AG20443 (cell line): ENCODE measurements at places on chromosomes 16 and 17.

- peak; percentile 20 for DNase-seq
These were observed 8.1 kb downstream of the MYOCD start for GRCh38 chr17:12673788-12674187.

DNA sequence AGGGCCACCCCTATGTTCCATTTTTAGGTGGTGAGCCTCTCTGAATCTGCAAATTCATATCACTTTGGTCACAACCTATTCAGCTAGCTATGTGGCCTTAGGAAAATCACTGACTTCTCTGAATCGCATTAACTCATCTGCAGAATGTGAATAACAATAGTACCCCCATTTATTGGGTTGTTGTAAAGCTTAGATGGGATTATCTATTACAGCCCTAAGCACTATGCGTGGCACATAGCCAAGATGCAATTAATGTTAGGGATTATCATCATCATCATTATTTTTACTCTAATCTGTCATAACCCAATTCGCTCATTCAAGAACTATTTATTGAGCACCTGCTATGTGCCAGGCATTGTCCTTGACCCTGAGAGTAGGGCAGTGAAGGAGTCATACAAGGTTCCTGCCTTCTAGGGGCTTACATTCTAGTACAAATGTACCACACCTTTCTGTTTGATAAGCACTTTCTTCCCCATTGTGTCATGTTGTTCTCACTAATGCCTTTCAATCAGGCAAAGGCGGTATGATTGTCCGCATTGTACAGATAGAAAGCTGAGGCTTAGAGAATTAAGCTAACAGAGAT lies 38.5 kb downstream of the CHD9 start:
- no peak for DNase-seq

DNA sequence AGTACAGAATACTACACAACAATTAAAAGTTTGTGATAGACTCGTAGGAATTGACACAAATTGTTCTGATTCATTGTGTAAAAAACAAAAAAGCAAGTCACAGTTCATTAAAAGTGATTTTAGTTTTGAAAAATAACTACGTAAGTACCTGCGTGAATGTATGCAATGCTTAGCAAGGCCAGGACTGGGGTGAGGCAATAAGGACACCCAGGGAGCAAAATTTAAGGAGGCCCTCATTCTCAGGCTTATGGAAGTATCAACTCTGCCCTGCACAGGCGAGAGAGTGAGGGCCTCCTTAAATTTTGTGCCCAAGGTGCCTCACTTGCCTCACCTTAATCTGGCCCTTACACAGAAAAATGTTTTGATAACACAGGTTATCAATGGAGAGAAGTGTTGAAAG lies 31.4 kb downstream of the NOG start:
- DNase-seq, result no peak

GRCh38 chr17:2064147-2064489 lies 9.2 kb downstream of the HIC1 start:
- no peak for DNase-seq

GRCh38 chr16:77838597-77839255 lies 50.4 kb downstream of the VAT1L start:
- DNase-seq, result no peak

- DNase-seq, result no peak
These were observed 44.6 kb downstream of the WSB1 start for GRCh38 chr17:27338536-27338985.

GRCh38 chr16:50099957-50100648 lies 34.3 kb downstream of the HEATR3 start:
- DNase-seq, result no peak

DNA sequence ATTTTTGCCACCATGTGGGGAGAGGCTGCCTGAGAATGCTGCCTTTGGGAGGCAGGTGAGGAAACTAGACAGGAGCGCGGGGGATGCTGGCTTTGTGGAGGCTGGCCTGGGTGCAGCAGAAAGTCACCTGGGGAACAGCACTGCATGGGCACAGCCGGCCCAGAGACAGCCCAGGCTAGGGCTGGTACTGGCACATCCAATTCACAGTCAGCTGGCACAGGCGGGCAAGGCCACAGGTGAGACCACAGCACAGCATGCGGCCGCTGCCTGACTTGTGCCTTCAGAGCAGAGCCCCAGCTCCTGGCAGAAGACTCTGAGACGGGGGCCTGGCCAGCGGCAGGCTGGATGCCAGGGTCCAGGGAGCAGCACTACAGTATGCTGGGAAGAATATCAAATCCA lies 16.6 kb upstream of the PITPNM3 start:
- DNase-seq, result no peak

DNA sequence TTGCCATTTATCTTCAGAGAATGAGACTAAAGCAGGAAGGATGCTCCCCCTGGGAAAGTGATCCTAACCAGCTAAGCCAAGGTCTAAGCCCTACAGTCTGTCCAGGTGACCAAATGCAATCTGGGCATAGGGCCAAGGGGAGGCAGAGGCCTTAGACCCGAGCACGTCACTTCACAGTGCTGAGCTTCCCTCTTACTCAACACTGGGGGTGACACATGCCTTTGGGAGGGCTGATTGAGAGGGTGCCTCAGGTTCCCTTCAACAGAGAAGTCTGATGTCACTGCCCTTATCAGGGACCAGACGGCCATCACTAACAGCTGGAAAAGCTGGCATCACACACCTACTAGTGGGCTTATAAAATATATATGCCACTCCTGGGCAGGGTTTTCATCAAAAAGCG lies 4.0 kb downstream of the CIAO2B start:
- DNase-seq, result no peak

DNA sequence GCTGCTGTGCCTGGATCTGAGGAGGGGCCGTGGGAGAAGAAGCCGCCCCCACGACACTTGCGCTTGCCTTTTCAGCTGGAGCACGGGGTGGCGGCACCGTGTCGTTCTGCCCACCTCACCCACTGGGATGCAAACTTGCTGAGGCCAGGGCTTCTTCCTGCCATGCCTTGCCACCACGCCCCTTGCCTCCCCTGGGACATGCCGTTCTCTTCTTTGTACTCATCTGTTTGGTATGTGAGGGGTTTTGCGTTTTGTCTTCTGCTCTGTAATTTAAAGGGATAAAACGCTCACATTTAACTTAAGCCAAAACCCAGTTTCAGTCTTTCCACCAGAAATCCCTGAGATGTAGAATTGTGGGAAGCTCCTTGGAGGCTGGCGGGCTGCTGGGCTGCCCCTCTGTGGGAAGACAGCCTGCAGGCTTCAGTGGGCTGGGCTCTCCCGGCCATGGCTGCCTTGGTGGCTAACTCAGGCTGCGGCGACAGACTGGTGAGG lies 180.2 kb downstream of the RPTOR start:
- DNase-seq, result peak; percentile 82

- DNase-seq, result no peak
These were observed 93.5 kb downstream of the CRISPLD2 start for GRCh38 chr16:84913315-84913714.

DNA sequence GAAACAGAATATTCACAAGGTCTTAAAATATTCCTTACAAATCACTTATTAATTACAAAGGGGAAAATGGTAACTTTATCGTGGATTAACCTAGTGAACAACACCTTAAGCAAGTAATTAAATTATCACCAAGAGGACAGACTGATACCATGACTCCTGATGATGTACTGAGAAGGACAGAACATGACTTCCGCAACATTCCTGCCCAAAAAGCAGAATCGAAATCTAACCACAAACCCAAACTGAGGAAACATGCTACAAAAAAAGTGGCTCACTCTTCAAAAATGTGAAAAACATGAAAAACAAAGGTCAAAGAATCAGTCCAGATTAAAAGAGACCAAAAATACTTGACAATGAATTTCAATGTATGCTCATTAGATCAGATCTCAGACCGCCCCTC lies 151.5 kb downstream of the AATF start:
- no peak for DNase-seq

DNA sequence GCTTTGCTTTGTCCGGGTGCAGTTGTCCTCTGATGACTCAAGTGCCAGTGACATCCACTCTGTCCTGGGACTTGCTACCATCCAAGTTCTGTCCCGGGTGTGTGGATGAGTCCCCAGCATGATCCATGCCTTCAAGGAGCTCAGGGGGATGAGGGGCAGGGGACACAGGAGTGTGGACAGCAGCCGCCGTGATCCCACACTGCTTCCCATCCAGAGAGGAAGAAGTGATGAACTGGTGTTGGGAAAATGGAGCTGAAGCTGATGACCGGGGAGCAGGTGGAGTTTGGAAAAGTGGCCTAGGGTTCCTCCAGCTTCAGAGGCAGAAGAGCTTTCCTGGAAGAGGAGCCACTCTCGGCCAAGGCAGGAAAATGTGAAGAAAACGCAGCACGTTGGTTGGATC lies 249.6 kb upstream of the TNRC6C start:
- DNase-seq, result no peak

GRCh38 chr16:87733190-87733589 lies 32.6 kb downstream of the KLHDC4 start:
- no peak for DNase-seq

DNA sequence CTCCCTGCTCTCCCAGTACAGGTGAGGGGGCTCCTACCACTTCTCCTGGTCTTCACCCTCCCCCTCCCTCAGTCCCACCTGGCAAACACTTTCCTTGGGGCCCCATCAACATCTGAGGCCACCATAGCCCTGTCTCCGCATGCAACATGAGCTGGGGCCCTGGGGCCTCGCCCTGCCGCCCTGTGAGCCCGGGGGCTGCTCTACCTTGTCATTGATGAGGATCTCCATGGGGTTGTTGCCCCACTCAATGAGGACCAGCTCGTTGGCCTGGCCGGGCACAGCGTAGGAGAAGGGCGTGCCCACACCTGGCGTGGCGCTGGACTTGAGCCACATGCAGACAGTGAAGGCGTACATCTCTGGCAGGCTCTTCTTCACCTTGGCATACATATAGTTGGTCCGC lies 3.4 kb downstream of the NPTX1 start:
- DNase-seq, result no peak

GRCh38 chr17:19311421-19312215 lies 50.9 kb downstream of the B9D1 start:
- DNase-seq, result peak; percentile 25

DNA sequence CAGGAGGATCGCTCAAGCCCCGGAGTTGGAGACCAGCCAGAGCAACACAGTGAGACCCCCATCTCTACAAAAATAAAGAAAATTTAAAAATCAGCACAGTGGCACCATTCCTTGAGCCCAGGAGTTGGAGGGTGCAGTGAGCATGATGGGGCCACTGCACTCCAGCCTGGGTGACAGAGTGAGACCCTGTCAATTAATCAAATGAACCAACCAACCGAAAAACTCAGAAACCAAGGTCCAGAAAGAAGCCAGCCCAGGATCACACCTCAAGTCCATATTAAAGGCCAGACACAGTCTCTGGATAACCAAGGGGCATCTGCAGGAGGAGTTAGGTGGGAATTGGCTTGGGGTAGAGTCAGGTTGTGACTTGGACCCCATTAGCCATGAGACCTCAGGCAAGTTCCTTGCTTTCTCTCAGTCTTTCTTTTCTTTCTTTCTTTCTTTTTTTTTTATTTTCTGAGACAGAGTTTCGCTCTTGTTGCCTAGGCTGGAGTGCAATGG lies 2.4 kb downstream of the HSD17B1 start:
- DNase-seq, result no peak

- DNase-seq, result no peak
These were observed 58.2 kb downstream of the MAF start for GRCh38 chr16:79542237-79542774.

GRCh38 chr17:50935221-50935995 lies 69.3 kb upstream of the TOB1 start:
- DNase-seq, result no peak

DNA sequence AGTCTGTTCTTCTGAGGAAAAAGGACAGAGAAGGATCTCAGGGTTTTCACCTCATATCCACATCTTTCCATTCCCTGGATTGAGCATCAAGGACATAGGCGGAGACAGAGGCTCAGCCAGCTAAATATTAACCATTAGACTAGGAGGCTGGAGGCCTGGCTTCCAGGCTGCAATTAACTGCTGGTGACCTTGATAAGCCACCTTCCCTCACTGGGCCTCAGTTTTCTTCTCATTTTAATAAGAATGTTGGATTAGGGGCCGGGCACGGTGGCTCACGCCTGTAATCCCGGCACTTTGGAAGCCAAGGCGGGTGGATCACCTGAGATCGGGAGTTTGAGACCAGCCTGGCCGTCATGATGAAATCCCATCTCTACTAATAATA lies 25.6 kb upstream of the CNOT1 start:
- DNase-seq, result no peak

- no peak for DNase-seq
These were observed 244.9 kb downstream of the PRKCA start for GRCh38 chr17:66547151-66547865.

DNA sequence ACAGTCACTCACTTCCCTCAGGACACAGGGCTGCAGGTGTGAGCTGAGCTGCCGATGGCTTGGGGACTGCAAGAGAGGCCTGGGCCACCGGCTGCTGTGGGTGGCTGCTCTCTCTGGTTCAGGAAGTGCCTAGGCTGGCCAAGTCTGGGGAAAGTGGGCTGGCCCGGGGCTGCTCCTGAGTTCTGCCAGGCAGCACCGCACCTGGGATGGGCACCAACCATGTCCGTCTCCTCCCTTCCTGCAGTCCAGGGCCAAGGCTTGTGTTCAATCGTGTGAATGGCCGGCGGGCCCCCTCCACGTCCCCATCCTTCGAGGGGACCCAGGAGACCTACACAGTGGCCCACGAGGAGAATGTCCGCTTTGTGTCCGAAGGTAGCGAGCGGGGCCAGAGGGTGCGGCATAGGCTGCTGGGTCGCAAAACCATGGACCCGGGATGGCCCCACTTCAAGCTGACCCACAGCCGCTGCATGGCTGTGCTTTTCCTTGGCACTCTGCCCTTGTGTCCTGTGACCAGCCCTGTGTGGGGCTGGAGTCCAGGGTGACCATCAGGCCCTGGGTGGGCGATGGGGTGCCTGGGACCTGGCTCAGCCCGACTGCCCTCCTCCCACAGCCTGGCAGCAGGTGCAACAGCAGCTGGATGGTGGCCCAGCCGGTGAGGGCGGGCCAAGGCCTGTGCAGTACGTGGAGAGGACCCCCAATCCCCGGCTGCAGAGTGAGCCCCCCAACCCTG lies 1.8 kb upstream of the WDR90 start:
- no peak for DNase-seq

DNA sequence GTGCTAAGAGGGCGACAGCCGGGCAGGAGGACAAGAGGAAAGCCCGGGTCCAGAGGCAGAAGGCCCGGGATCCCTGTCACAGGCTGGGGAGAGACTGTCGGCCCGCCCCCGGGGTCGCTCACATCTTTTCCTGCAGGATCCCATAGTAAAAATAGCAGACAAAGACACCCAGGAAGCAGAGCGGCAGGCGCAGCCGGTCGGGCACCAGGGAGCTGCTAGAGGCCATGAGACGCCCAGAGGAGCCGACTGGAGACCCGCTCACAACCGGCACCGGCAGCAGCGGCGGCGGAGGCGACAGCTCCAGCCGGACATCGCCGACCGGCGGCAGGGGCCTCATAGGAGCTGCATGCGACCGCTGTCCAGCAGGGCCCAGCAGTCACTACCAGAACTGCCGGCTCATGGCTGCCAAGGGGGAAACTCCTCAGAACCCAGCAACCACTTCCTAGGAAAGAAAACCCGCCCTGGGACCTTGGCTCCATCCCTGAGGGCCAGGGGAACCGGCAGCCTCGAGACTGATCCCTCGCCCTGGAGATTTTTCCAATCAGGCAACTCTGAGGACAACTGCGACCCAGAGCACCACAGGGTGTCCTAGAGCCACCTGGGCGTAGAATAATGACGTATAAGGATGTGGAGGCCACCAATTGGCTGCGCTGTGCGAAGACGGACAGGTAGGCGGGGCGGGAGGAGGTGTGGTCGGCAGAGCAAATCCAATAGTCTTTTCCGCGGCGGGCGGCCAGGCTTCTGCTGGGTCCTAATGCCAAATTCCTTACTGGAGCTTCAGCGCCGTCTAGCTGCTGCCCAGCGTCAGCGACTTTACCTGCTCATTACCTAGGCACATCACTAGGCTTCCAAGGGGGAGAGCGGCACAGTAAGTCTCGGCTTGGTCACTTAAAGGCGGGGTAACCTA lies at the start of gene SLC35B1:
TSS of gene SLC35B1 (minus strand) at position 357 of the 907 bp plus-strand sequence. CDS start at position 226, 131 bp downstream.
- peak; percentile 99 for DNase-seq
